Dermis blood vessel endothelial cell (primary cell): ENCODE measurements at places on chromosomes 1 and 21. TPM values are rescaled to one million over a fixed set of nuclear protein-coding genes. Genes with fewer than 3 reads are reported as not detected.
A peak's percentile ranks its signal among the peaks of the same experiment; 100 is the strongest.

DNA sequence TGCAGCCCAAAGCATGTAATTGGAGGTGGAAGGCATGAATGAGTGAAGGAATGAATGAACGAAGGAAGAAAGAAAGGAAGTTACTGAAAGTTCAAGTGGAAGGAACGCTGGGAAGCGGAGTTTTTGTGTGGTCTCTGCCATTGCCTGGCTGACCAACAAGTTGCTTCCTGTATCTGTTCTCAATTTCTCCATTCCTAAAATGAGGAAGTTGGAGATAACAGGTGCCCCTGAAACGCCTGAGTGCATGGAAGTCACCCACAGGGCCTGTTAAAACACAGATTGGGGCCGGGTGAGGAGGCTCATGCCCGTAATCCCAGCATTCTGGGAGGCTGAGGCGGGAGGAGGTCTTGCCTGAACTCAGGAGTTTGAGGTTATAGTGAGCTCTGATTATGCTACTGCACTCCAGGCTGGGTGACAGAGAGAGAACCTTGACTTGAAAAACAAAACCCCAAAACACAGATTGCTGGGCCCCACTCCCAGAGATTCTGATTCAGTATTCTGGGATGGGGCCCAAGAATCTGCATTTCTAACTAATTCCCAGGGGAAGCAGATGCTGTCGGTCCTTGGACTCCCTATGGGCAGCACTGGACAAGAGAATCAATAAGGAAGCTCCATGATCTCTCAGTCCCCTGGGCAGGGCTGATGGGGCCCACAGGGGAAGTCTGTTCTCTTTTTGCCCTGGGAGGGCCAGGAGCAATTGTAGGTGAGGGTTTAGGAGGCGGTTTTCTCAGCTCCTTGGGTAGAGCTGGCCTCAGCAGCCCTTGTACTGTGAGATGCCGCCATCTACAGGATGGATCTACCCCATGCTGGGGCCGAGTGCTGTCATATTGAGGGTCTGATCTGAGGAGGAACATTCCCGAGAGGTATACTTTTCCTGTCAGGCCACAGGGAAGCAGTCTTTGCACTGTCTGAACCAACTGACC lies 3.3 kb upstream of the CNR2 start:
- peak; percentile 70 for DNase-seq

- no peak for DNase-seq
Observed at GRCh38 chr1:117699953-117700352, 94.1 kb downstream of the TENT5C start.

- no peak for DNase-seq
Observed at GRCh38 chr21:44431300-44431699, 24.0 kb upstream of the LRRC3 start.

DNA sequence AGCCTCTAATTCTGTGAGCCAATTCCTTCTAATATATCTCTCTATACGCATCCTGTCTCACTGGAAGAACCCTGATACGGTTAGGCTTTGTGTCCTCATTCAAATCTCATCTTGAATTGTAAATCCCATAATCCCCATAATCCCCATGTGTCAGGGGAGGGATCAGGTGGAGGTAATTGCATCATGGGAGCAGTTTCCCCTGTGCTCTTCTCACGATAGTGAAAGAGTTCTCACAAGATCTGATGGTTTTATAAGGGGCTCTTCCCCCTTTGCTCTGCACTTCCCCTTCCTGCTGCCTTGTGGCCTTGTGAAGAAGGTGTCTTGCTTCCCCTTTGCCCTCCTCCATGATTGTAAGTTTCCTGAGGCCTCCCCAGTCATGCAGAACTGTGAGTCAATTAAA lies 116.1 kb downstream of the MRPS6 start:
- no peak for DNase-seq

DNA sequence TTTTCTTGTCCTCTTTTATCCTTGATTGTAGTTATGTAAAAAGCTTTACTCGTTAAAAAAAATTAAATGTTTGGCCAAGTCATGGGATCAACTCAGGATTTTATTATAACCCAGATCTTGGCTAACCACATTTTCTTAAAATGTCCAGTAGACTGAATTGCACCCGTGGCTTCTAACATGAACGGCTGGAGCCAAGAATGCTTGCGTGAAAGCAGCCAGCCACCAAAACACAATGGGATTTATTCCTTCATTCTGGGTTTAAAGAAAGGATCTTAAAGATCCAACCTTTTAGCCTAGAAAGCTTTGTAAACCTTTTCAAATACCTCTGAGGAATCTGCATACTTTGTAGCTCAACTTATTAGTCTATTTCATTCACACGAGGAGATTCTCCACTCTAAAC lies 404.4 kb downstream of the USP25 start:
- DNase-seq, result no peak

- DNase-seq, result no peak
Observed at GRCh38 chr1:25653558-25653957, 37.0 kb downstream of the MAN1C1 start.

DNA sequence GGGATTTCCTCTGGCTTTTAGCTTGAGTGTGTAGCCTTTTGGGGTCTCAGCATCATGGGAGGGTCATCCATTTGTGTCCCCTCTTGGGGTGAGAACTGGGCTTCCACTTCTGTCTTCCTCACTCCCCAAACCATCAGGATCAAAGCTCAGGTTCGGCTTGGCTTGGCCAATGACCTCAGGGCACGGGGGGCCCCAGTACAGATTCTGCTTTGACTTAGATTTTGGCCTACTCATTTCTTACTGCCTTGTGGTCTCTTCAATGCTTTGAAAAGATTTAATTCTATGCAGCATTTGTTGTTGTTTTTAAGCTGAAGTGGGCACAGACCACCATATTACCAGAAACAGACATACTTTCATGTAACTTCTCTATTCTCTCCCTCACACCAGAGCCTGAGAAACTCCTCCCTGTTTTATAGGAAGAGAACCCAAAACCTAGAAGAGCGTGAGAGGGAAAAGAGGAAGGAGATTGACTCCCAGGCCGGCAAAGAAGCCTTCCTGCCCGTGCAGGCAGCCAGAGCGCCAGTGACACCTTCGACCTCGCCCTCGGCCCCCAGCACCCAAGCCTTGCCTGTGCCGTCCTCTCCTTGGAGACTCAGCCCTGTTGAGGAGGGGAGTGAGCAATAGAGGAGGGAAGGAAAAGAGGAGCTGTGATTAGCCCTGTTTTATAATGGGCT lies 1.9 kb upstream of the S100A3 start:
- no peak for DNase-seq

GRCh38 chr1:172382406-172382805 lies 38.1 kb upstream of the C1orf105 start:
- DNase-seq, result no peak

DNA sequence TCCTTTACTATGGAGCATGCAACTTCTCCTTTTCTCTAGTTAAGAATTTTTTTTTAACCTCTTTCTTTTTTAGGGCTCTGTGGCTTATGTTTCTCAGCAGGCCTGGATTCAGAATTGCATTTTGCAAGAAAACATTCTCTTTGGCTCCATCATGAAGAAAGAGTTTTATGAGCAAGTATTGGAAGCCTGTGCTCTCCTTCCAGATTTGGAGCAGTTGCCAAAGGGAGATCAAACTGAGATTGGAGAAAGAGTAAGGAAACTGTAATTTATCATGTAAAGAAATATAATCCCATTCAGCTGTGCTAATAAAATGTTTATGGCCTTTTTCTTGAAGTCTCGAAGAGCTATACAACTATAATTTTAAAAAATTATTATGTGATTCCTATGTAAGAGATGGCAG lies 70.1 kb downstream of the HSPA13 start:
- DNase-seq, result no peak

The WNT9A gene
- 1.8 and 2.9 TPM in 2 replicates for total RNA-seq

The FCRL5 gene
- not detected in 2 replicates for total RNA-seq

The DENND4B gene
- total RNA-seq, result 17.3 and 18.0 TPM in 2 replicates

The TEDDM1 gene
- not detected in 2 replicates for total RNA-seq

The TMEM200B gene
- total RNA-seq, result 0.28 and 0.34 TPM in 2 replicates
